ENCODE measurements at places on chromosomes 7 and 10. TPM values are rescaled to one million over a fixed set of nuclear protein-coding genes. Genes with fewer than 3 reads are reported as not detected.

The CPVL gene
- total RNA-seq, result 1.3 TPM

The ADIRF gene
- not detected for total RNA-seq

DNA sequence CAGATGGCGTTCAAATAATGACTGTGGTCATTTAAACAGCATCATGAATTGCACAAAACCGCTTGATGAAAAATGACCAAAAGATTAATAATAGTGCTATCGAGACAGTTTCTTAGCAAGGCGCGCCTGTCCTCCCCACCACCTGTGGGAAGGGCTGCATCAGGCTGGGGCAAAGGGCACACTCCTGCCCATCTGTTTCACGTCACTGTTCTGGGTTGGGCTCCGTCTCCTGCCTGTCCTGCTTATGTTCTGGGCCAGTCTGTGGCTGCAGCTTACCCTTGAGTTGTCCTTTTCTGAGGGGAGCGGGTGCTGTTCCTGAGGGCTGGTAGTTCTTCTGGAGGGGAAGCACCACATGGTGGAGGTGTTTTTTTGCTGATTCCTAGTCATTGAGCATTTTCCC is 13.3 kb downstream of the RBM17 start:
- H3K4me3 ChIP-seq, result no peak overlapping the region
- H3K4me1 ChIP-seq, result no peaks in the 10 kb centered on the region
- DNase-seq, result no peak
- peaks cover 31% of the 10 kb centered on the region for H3K36me3 ChIP-seq
- H3K27me3 ChIP-seq, result no peaks in the 10 kb centered on the region

- H3K27me3 ChIP-seq, result no peaks in the 10 kb centered on the region
- peaks cover 8% of the 10 kb centered on the region for H3K4me1 ChIP-seq
- no peak for DNase-seq
- H3K27ac ChIP-seq, result no peak overlapping the region
These were observed 20.5 kb upstream of the JAZF1 start for GRCh38 chr7:28201131-28201530.
